ENCODE measurements at places on chromosomes 4 and X.

- DNase-seq: no peak
Observed at GRCh38 chr4:22906045-22906444, 213.3 kb downstream of the GBA3 start.

GRCh38 chr4:124420166-124420695, 292.3 kb downstream of the ANKRD50 start:
- DNase-seq: no peak

DNA sequence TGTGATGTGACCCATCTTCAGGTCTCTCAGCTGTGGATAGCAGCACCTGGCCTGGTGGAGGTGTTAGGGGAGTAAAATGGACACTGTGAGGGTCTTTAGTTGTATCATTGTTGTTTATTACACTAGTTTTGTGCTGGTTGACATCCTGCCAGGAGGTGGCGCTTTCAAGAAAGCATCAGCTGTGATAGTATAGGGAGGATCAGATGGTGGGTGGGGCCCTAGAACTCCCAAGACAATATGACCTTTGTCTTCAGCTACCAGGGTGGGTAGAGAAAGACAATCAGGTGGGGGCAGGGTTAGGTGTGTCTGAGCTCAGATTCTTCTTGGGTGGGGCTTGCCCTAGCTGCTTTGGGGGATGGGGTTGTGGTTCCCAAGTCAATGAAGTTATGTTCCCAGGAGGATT, 162.8 kb downstream of the PPP1R2C start:
- peak; percentile 2 for DNase-seq

GRCh38 chr4:34790131-34790530, 1454.2 kb downstream of the ARAP2 start:
- no peak for DNase-seq

DNA sequence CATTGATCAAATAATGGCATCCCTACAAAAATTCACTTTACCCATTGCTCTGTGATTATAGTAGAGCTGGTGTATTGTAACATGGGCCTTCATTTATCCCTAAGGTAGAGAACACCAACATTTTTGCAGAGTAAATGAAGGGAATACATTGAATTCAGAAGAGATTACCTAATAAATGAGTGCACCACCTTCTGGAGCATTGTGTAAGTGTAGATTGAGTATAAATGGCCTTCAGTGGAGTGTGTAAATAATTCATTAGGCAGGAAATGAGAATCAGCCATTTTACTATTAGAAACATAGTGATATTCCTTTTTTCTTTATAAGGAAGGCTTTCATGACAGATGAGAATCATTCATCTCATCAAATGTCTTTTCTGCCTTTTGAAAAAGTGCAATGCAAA, 155.8 kb downstream of the FAM47B start:
- no peak for DNase-seq

- no peak for DNase-seq
Observed at GRCh38 chrX:99603091-99603814, 806.8 kb downstream of the PCDH19 start.

DNA sequence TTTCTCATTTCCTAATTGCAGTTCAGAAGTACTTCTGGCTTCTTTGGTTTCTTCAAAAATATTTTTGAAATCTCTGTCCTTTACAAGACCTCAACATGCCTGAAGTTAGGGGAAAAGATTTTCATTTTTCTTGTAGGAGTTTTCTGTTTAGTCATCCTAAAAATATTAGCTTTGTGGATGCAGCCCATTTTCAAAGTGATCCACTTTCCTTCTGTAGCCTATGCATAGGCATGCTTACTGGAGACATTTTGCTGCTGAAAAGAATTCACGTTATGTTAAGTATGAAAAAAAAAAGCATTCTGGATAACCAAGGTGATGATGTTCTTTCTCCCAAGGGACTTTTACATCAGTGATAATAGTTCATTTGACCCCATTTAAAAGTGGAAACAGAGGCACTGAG, 245.6 kb downstream of the THOC2 start:
- no peak for DNase-seq

GRCh38 chr4:122532766-122533165, 76.2 kb upstream of the IL2 start:
- DNase-seq: no peak

Data from nephron progenitor cell (in vitro differentiated cells).